IPS-NIHi11 (cell line): ENCODE measurements at places on chromosomes 11 and 22.
A peak's percentile ranks its signal among the peaks of the same experiment; 100 is the strongest.

GRCh38 chr22:40026641-40027040 is 31.9 kb downstream of the FAM83F start:
- no peak for DNase-seq

GRCh38 chr11:130601141-130601540 is 152.7 kb downstream of the ADAMTS15 start:
- peak; percentile 75 for DNase-seq

- no peak for DNase-seq
These were observed 906.1 kb upstream of the RAG2 start for GRCh38 chr11:37504060-37504611.

DNA sequence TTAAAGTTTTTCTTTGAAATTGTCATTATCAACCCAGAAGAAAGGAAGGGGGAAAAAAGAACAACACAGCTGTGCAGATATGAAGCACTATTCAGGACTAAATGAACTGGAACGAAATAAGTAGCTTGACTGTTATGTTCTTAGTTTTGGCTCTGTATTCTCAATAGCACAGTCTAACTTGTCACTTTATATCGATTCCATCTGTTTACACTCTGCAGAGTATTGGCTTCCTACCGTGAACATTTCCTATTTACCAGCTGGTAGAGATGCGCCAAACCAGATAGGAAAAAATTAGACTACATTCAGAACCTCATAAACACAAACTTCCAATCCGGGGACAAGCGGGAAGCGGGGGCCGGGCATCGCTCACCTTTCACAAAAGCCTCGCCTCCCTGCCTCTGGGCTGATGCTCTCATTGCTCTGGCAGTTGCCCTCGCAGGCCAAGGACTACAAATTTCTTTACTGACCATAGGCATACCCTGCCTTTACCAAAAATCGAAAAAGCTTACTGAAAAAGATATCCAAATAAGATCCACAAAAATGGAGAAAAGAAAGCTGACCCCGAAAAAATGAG is 66.2 kb downstream of the EFCAB6 start:
- DNase-seq: no peak

DNA sequence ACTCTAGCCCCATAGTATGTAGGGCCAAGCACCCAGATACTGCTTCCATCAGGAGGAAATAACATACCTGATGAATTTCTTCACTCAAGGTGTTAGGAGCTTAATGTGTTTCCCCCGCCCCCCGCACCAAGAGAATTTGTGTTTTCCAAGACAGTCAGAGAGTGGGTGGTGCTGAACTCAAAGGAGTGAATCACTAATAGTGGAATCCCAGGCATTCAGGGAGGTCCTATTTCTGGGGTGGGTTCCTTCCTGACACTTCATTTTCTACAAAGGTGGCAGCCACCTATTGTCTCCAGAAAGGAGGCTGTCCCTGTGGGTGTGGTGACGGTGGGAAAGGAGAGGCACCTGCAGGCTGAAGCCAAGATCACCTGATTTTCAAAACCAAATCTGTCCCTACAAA is 50.8 kb upstream of the ELF5 start:
- DNase-seq: peak; percentile 30

- no peak for DNase-seq
These were observed 117.5 kb downstream of the FCHSD2 start for GRCh38 chr11:73024639-73025038.

DNA sequence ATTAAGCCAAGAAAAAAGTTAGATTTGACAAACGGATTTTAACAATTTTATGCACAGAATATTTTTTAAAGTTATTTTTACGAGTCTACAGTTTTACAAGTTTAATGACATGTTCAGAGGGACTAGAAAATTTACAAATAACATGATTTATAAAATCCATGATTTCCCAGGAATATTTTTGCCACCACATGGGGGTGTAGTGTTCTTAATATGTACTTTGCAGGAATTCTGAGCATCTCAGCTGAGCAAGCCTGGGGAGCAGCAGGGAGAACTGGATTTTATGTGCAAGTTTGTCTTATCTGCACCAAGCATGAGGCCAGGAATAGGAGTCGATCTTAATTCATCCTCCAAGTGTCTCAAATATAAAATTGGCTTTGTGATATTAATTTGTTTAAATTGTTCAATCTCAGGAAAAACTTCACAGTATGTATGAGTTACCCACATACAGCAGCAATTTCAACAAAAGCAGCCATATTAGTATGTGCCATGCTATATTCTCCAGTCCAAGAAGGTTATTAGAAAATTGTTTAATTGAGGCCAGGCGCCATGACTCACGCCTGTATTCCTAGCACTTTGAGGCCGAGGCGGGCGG is 826.3 kb downstream of the DLG2 start:
- DNase-seq: peak; percentile 9

DNA sequence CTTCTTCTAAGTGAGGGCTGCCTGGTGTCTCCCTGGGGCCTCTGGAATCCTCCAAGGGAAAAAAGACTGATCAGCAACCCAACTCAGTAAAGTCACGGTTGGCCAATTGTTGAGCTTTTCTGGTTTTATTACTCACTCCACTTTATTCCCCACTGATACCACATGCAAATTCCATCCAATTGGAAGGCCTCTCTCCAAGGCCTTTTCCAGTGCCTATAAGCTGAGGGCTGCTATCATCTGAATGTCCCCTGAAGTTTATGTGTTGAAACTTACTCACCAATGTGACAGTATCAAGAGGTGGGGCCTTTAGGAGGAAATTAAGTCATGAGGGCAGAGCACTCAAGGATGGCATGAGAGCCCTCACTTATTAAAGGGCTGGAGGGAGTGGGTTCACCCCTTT is 463.3 kb downstream of the BUD13 start:
- DNase-seq: no peak

GRCh38 chr22:30905696-30906341 is 62.8 kb downstream of the MORC2 start:
- no peak for DNase-seq

DNA sequence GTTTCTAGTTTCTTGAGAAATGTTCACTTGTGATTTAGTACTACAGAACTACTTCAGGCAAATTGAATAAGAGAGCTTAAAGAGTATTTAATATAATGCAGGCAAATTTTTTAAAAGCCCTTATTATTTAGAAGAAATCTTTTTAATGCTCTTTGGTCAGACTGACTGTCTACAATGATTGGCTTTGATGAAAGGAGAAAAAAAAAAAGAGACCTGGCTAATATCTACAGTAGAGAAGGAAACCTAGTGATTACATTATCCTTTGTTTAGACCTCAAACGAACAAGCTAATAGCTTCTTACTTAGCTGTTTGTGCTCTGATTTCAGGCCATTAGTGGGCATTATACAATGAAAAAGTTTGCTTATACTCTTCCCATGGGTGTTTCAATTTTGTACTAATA is 1043.1 kb downstream of the JRKL start:
- no peak for DNase-seq

- peak; percentile 34 for DNase-seq
These were observed 45.3 kb upstream of the ADA2 start for GRCh38 chr22:17264321-17265052.

DNA sequence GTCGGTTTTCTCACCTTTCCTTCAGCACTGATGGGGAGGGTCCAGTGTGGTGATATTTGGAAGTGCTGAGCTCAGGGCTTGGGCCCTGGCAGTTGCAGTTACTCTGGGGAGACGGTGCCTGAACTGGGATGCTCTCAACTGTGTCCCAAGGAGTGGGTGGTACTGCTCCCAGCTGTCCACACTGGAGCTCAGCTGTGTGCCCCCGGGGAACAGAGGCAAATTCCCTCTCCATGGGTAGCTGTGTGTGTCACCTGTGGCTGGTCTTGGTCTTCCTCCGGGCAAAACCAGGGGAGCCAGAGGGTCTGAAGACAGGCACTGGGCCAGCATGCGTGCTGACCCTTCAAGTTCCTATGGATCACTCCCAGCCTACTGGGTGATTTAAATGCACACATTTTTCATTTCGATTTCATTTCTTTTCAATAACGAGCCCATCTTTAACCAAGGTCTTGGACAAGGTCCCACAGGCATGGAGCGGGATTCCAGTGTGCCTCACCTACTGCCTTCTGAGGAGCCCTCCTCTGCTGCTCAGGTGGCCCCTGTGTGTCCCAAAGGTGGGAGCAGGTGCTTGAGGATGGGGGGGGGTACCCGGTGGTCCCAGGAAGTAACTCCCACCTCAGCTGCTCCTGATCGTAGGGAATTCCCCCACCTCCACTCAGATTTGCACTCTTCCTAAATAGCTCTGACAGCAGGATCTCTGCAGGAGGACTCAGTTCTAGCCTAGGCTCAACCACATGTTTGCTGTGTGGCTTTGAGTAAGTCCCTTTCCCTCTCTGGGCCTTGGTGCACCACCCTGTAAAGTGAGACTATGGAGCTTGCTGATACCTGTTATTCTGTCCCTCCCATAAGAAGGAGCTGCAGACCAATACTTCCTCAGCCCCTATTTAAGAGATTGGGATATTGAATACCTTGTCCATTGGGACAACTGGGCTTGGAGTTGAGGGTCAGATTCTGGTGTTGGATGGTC is 16.8 kb downstream of the PRDM11 start:
- DNase-seq: no peak

GRCh38 chr22:42967933-42968332 is 47.0 kb downstream of the PACSIN2 start:
- no peak for DNase-seq

DNA sequence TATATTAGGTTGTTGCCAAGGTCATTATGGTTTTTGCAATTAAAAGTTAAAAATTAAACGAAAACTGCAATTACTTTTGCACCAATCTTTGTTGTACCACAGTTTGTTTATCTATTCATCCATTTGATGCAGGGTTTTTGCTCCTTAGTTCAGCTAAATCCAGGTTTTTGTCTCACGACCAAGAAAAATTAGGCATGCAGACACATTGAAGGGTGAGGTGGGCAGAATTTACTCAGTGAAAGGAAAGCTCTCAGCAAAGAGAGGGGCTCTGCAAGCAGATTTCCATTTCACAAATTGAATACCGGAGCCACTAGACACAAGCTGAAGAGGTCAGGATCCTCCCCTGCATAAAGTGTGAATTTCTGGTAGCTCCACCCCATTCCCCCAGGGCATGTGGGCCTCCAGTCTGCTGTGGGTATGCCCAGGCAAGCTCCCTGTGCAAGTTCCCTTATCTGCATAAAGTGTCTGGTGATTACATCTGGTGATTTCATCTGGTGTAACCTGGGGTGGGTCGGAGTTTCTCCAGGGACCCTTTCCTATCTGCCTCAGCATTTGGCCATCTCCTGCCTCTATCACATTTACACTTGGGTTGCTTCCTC is 33.3 kb downstream of the APOL6 start:
- no peak for DNase-seq

- DNase-seq: no peak
These were observed 59.9 kb upstream of the SHISAL1 start for GRCh38 chr22:44372611-44373010.

DNA sequence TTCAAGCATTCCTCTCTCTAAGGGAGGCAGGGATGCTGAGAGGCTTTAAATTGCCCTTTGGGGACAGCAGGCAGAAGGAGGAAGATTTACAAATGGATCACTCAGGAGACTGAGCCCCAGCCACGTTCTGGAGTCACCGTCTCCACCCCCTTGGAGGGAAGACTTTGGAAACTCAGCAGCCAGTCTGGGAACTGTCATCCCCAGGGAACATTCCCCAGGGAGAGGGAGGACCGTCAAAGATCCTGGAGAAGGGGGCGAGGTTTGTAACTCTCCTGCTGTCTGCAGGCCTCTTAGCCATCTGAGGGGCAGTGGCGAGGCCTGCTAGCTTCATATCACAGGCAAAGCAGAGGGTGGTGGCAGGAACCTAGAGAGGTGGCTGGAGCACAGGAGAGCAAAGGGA is 56.1 kb upstream of the SLC22A12 start:
- no peak for DNase-seq

- no peak for DNase-seq
These were observed 324.1 kb upstream of the NCAM1 start for GRCh38 chr11:112637076-112637475.

DNA sequence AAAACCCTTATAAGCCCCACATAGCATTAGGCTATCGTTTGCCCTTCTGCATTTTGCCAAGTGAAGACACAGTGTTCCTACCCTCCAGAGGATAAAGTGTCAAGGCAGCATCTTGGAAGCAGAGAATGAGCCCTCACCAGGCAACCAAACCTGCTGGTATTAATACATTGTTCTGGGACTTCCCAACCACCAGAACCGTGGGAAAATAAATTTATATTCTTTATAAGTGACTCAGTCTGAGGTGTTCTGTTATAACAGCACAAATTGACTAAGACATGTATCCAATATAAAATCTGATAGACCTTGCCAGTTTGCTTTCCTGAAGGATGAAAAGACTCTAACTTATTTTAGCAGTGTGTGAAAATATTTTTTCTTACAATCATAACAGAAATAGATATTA is 792.5 kb upstream of the LRRC4C start:
- no peak for DNase-seq

DNA sequence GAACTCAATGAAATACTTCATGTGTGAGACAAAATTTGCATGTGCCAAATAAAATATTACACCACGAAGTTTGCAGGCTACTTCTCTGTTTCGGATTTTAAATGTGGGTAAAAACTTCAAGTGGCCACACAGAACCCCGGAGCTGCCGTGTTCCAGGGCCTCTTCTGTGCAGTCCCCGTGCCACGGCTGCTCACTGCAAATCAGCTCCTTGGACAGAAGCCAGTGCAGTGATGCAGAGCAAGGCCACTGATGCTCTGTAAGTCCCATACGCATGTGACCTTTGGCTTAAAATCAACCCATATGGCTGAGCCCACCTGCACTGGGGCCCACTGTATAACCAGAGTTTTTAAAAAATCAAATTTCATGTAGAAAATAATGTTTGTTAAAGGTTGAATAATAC is 1309.4 kb downstream of the TBC1D22A start:
- no peak for DNase-seq

DNA sequence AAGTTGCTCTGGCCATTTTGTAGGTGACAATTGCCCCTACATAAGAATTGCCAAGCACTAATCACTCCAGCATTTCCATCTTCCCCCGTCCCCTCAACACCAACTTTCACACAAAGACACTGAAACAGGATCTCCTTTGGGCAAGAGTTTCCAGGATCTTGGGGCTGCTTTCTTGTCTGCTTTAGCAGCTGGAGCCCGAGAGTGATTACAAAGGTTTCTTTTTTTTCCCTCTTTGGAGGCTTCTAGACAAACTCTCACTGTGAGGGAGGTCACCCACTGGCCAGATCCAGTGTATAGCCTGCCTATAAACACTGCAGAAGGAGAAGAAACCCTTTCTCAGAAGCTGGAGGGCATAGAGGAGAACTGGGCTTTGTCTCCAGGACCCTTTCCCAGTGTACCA is 92.5 kb downstream of the APIP start:
- DNase-seq: no peak

- DNase-seq: no peak
These were observed 40.0 kb downstream of the NEU3 start for GRCh38 chr11:75028724-75029123.

DNA sequence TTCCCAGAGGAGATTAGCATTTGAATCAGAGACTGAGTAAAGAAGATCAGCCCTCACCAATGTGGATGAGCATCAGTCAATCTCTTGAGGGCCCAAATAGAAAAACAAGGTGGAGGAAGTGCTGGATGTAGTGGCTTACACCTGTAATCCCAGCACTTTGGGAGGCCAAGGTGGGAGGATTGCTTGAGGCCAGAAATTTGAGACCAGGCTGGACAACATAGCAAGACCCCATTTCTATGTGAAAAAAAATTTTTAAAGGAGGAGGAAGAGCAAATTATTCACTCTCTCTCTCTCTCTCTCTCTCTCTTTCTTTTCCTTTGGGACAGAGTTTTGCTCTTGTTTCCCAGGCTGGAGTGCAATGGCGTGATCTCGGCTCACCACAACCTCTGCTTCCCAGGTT is 18.1 kb upstream of the CAPRIN1 start:
- no peak for DNase-seq
